Hepatocyte (in vitro differentiated cells): ENCODE measurements at places on chromosomes 6 and 20.

GRCh38 chr6:116497113-116497676 is 14.2 kb upstream of the CALHM5 start:
- H3K4me3 ChIP-seq: no peak overlapping the region
- no peak overlapping the region for H3K27ac ChIP-seq
- DNase-seq: no peak
- no peaks in the 10 kb centered on the region for H3K36me3 ChIP-seq
- H3K4me1 ChIP-seq: no peaks in the 10 kb centered on the region

- H3K27me3 ChIP-seq: no peaks in the 10 kb centered on the region
- no peak overlapping the region for H3K4me3 ChIP-seq
- no peaks in the 10 kb centered on the region for H3K36me3 ChIP-seq
Measured at GRCh38 chr20:47792021-47792618, 6.8 kb upstream of the SULF2 start.

DNA sequence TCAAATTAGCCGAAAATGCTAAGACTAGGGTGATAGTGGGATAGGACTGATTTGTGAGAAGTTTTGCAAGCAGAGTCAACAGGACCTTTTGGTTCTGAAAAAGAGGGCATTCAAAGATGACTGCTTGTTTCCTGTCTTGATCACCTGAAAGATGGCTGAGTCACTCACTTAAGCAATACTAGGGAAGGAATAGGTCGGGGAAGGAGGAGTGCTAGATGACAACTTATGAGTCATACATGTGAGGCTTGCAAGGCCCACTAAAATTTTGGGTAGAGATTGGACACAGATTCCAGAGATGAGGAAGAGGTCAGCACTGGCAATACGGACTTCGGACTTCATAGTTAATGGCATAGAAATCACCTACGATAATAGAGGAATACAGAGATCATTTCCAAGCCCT is 89.2 kb downstream of the FAM83B start:
- no peaks in the 10 kb centered on the region for H3K36me3 ChIP-seq
- peaks cover 11% of the 10 kb centered on the region for H3K4me1 ChIP-seq
- peak; percentile 54 for DNase-seq
- H3K27me3 ChIP-seq: no peaks in the 10 kb centered on the region
- no peak overlapping the region for H3K4me3 ChIP-seq
- peak overlapping the region; percentile 57 for H3K27ac ChIP-seq

DNA sequence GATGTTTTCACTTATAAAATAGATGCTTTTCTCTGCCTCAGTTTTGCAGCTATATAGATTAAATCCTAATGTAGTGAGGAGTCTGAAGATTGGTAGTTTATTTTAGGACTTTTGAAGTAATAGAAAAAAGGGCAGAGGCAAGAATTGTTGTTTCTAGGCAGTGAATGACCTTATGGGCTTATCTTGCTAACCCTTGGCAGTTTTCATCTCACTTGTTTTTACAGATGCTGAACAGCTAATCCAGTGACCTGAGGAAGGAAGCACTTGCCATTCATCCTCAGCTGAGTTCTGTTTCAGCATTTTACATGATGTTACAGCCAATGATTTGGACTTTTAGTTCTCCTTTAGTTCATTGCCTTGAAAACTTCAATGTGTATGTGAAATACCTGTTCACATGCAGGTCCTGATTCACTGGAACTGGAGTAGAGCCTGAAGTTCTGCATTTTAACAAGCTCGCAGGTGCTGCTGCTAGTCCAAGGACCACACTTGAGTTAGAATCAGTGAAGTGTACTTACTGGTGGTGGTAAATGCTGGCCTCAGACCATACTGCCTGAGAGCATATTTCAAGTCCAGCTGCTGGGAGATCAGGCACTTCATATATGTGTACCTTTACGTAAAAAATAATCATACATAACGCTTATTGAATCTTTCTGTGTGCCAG is 86.9 kb downstream of the TULP4 start:
- H3K27ac ChIP-seq: no peak overlapping the region
- H3K27me3 ChIP-seq: no peaks in the 10 kb centered on the region
- no peak overlapping the region for H3K4me3 ChIP-seq
- H3K4me1 ChIP-seq: peaks cover 12% of the 10 kb centered on the region
- DNase-seq: no peak

DNA sequence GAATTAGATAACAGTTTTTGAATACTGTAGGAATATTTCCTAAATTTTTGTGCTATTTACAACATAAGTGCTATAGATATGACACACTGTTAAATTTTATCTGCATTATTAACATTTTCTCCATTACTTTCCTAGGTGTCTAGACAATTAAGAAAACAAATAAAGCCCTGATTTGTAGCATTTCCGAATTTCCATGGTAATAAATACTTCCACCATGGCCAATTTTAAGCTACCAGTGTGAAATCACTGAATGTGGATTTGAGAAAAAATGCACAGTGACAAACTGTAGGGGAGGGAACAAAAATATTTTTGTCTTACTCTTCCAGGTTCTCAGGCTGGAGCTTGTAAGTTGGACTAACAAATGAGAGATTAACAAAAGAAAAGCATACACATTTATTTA is 27.9 kb downstream of the LIN28B start:
- H3K4me1 ChIP-seq: no peaks in the 10 kb centered on the region
- no peak for DNase-seq
- no peaks in the 10 kb centered on the region for H3K27me3 ChIP-seq
- H3K36me3 ChIP-seq: no peaks in the 10 kb centered on the region
- no peak overlapping the region for H3K27ac ChIP-seq
- no peak overlapping the region for H3K4me3 ChIP-seq

GRCh38 chr6:17988422-17988944 is 1.0 kb upstream of the KIF13A start:
- H3K4me3 ChIP-seq: peak overlapping the region; percentile 81
- H3K27ac ChIP-seq: peak overlapping the region; percentile 98
- peaks cover 26% of the 10 kb centered on the region for H3K4me1 ChIP-seq
- DNase-seq: no peak
- no peaks in the 10 kb centered on the region for H3K36me3 ChIP-seq
- no peaks in the 10 kb centered on the region for H3K27me3 ChIP-seq

DNA sequence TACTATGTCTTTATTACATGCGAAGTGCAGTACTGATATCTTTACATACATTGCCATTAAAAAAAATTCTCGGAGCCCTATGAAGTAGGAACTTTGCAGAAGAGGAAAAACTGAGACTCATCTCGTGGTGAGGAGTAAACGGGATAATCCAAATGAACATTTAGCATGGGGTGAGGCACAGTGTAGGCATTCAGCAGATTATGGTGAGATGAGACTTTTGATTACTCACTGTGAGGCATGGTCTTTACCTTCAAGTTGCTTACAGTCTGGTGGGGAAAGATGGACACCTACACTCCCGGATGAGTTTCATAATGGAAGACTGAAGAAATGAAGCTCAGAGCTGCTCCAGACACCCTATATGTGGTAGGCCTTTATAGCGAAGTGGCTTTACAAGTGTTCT is 1.4 kb downstream of the RPRD1B start:
- H3K27me3 ChIP-seq: no peaks in the 10 kb centered on the region
- H3K27ac ChIP-seq: no peak overlapping the region
- H3K36me3 ChIP-seq: no peaks in the 10 kb centered on the region
- peaks cover 33% of the 10 kb centered on the region for H3K4me1 ChIP-seq
- peak overlapping the region; percentile 78 for H3K4me3 ChIP-seq

DNA sequence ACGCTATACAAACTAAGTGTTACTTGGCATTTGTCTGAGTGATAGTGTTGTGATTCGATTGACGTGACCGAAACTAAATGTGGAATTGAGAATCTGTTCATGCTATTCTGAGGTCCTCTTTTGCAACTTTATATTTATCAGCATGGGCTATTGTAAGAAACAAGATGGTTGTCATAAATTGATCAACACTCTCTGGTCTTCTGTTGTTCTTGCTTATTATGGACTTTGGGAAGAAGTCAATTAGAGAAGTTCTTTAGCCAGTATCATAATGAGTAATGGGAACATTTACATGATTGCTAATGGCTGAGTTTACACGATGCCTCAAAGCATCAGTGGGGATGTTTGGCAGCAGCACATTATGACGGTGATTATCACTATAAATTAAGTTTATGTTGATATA is 195.0 kb downstream of the CD83 start:
- no peaks in the 10 kb centered on the region for H3K36me3 ChIP-seq
- H3K4me3 ChIP-seq: no peak overlapping the region
- peaks cover 30% of the 10 kb centered on the region for H3K4me1 ChIP-seq
- DNase-seq: no peak

- H3K4me3 ChIP-seq: no peak overlapping the region
- H3K36me3 ChIP-seq: no peaks in the 10 kb centered on the region
- H3K27ac ChIP-seq: no peak overlapping the region
- no peak for DNase-seq
- H3K27me3 ChIP-seq: peaks cover 2% of the 10 kb centered on the region
Measured at GRCh38 chr6:250676-251075, 41.6 kb upstream of the DUSP22 start.
